ENCODE measurements at places on chromosomes 2 and 18.

DNA sequence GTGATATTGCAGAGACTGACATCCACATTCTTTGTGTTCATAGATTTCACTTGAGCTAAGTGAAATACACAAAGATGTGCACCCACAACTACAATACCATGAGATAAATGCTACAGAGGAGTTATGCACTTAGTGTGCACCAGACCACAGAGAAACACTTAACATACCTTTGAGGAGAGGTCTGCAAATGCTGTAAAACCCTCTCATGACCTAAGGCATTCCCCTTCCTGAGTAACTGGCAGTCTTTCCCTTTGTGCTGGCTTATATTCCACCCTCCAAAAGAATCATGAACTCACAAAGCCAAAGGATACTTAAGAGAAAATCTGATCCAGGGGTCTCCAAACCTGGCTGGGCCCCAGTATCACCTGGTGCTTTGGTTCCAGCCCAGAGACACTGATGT lies 16.2 kb downstream of the NXPH2 start:
- DNase-seq, result no peak

DNA sequence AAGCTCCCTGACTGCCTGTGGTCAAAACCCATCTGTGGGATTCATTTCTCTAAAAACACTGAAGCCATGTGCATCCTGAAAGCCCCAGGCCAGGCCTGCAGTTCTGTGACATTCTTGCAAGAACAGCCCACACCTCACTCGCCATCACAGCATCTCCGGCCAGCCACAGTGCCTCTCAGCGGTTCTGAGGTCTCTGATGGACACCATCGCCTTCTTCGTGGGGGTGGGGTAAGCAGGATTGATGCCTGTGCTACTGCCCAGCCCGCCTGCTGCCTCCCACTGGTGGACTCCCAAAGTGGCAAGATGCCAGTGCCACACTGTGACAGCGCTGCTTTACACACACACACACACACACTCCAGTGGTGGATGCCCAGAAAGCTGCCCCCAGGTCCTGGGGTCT lies 5.2 kb upstream of the PRLH start:
- no peak for DNase-seq

DNA sequence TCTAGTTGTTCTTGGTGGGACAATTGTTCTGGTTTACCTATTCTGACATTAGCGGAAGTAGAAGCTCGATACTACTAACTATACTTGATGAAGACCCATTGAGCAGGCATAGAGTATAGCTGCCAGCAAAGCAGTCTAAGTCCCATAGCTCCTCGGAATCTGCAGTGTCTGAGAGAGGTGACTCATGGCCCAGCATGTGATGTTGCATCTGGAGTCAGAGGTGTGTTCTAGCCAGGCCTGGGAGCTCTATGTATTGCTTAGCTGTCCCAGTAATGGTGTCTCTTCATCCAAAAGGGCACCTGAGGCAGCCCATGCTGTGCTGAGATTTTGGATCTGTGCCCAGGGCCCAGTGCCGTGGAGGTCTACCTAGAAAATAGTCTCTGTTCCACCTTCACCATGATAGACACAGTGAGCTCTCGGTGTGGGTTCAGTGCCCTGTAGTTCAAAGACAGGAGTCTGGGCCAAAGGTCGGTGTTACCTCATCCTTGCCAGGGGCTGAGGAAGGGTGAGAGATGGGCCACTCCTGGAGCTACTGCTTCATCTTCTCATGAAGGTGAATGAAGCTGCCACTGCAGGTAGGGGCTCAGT lies 47.3 kb downstream of the MEX3C start:
- no peak for DNase-seq

DNA sequence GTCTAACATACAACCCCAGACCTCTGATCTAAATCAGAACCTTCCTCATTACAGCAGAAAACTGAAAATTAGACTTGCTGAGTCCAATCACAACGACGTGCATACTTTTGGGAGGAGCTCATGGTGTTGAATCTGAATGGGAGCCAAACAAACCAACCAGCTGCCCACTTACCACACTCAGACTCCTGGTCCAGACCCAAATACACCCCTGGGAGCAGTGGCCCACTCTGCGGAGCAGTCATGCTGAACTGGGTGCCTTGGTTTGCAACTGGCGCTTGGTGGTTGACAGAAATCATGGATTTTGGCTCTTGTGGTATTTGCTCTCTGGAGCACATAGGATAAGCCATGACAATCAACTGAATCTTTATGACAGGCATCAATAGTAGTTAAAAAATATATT lies 253.6 kb upstream of the TNP1 start:
- no peak for DNase-seq

DNA sequence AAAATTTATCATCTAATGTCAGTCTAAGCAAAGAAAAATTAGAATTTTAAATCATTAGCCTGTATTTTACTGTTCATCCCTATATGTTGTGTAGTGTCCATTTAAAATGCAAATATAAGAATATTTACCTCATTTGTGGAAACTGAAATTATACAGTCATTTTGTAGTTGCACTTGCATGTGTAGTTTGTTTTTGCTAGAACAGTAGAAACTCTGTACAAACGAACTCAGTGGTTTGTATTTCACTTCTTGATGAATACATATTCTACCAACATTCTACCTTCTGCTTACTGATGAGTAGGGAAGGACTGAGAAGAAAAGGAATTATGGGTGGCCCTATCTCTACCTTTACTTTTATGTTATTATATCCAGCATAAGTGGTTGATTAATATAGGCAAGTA lies 29.7 kb downstream of the BMPR2 start:
- no peak for DNase-seq
